ENCODE measurements at places on chromosomes 2 and 18.

DNA sequence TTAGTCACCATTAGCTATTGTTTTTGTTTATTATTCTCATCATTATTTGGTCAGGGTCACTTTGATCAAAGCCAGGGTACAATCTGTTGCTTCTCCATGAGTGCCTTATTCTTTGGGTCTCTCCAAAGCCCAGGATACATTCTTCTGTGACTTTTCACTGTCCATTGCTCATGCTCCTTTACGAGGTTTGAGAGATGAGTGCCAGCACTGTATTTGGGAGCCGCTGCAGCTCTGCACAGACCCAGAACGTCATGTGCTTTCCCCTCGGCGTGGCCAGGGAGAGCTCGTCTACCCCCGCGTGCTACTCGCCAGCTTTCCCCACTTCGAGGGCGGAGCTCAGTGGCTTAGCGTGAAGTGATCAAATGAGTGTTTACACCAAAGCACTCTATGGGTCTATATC, 123.7 kb downstream of the COL6A3 start:
- no peak for DNase-seq

- no peak for DNase-seq
Observed at GRCh38 chr2:3951131-3951954, 248.0 kb downstream of the DCDC2C start.

GRCh38 chr18:21650311-21650710, 38.2 kb downstream of the SNRPD1 start:
- no peak for DNase-seq

GRCh38 chr18:58239879-58240278, 195.9 kb downstream of the NEDD4L start:
- no peak for DNase-seq

GRCh38 chr2:172394002-172394401, 33.4 kb upstream of the ITGA6 start:
- DNase-seq, result no peak

DNA sequence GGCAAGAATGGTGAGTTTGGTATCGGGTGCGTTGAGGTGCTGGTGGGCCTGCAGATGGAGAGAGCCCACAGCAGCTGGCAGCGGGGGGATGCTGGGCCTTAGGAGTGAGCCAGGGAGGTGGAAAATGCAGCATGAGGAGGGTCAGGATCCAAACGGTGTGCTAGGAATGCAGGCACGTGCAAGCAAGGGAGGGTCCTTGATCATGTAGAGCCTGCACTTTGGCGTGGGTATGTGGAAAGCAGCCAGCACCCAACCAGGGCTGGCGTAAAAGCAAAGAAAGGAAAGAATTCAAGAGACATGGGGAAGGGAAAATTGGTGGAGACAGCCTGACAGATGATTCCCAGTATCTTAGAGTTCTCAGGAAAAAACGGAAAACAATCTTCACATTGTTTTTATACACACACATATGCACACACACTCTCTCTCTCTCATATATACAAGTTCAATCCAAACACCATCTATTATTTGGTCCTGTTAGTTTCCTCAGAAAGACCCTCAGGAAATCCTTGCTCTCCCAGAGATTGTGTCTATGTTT, 46.3 kb downstream of the LTBP1 start:
- no peak for DNase-seq

- no peak for DNase-seq
Observed at GRCh38 chr2:135582383-135582782, 51.1 kb downstream of the R3HDM1 start.

DNA sequence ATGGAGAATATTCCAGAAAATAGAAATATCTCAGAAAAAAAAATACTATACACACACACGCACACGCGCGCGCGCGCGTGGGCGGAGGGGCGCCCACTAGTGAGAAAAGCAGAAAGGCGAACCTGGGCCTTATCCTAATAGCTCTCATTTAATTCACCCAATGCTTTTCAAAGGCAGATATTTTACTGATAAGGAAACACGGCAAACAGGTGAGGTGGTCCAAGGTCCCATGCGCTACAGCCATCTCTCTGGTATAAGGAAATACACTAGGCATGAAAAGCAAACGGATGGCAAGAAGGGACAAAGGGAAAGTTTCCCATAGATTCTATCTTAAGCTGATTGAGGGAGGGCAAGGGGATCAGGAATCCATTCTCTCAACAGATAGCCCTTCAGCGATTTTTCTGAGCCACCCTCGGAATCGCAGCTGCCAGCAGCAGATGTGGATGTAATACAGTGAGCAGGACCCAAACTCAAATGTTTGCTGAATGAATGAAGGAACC, 136.7 kb downstream of the TMEM247 start:
- DNase-seq, result no peak
